ENCODE measurements at places on chromosomes 11 and 22.
A peak's percentile ranks its signal among the peaks of the same experiment; 100 is the strongest.

DNA sequence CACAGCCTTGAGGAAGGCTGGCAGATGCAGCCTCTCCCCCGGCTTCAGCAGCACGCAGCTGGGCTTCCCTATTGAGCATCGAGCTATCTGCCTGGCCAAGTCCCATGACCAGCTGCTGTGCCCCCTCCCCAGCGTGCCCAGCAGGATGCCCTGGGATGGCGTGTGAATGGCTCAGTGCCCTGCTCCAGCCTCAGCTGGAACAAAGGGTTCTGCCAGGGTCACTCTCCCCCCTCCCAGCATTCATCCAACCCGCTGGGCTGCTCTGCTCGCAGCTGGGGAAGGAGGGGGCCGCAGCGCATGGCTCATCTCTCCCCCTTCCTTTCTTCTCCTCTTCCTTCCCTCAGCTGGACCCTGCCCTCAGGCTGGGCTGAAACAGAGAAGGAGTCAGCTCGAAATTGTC lies 14.5 kb downstream of the LRP4 start:
- no peak for DNase-seq

DNA sequence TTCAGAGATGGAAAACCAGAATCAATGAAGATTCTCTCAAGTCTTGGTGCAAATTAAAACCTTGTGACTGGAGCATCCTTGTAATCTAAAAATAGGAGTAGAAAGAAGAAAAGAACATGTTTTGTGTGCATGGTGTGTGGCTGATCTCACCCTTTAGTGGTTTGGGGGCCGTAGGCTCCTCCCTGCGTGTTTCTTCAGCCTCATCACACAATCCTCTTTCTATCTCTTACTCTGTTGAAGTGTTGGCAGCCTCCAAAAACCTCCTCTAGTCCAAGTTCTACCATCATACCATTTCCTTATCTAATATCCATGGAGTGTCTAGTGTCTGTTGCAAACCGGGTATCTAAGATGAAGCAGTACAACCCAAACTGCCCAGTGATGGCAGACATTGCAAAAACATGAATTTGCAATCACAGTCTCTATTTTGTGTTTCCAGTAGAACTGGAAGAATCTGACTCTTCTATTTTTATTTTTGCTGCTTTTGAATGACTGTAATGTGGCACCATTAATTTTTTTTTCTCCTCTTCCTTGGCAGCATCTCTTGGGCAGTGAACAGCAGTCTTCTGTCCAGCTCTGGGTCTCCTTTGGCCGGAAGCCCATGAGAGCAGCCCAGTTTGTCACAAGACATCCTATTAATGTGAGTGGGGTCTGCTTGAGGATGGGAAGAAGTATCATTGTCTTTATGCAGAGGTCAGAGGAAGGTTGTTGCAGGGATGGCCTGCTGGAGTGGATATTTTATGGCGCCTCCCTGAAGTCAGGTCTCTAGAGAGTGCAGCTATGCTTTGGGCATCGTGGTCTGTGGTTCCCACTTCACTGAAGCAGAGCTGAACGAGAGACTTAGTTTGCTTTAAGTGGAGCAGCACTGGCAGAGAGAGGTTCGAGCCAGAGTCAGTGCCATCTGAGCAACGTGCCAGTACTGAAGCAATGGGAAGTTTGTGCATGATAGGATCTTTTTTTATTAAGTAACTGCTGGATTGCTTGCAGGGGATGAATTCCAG lies 60.0 kb upstream of the SORL1-AS1 start:
- no peak for DNase-seq

DNA sequence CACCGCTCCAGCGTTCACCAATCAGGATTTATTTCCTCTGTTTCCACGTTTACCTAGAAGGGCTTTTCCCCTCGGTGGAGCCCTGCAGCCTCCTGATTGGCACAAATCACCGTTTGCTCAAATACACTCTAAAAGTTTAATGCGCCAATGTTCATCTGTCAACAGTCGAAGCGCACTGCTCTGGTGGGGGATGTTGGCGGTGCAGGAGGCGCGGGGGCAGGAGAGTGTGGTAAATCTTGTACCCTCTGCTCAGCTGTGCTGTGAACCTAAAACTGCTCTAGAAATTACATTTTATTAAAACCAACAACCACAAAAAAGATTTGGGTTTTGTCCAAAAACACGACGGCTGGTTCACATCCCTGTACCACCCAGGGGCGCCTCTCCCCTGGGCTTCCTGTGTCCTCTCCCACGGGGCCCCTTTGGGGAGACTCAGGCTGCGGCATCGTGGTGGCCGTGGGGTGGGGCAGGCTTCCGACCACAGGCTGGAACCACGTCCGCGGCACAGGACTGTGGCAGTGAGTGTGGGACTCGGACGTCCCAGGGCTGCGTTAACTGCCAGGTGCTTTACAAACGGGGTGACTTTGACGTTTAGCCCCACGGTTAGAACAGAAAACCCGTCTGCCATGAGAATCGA lies 13.5 kb downstream of the TTLL8 start:
- no peak for DNase-seq

- DNase-seq = peak; percentile 48
Observed at GRCh38 chr22:44085743-44086270, 61.7 kb downstream of the PARVB start.

DNA sequence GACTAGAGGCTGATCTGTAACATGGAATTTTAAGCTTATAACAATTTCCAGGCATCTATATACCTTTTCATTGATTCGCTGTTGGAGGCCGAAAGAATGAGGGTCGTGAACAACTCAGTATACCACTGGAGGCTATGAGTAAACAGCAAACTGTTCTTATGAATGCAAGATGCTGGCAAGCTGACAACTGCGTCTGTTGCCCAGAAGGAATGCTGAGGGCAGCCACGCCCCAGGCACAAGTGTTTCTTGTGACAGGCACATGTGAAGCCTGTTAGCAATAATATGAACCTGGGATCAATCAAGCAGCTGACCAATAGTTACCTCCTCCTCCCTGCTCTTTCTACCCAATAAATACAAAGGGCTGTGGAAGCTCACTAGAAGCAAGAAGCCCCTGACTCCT lies 15.3 kb downstream of the RTCB start:
- DNase-seq = no peak

- no peak for DNase-seq
Observed at GRCh38 chr11:116946414-116946813, 109.0 kb upstream of the APOA1 start.

DNA sequence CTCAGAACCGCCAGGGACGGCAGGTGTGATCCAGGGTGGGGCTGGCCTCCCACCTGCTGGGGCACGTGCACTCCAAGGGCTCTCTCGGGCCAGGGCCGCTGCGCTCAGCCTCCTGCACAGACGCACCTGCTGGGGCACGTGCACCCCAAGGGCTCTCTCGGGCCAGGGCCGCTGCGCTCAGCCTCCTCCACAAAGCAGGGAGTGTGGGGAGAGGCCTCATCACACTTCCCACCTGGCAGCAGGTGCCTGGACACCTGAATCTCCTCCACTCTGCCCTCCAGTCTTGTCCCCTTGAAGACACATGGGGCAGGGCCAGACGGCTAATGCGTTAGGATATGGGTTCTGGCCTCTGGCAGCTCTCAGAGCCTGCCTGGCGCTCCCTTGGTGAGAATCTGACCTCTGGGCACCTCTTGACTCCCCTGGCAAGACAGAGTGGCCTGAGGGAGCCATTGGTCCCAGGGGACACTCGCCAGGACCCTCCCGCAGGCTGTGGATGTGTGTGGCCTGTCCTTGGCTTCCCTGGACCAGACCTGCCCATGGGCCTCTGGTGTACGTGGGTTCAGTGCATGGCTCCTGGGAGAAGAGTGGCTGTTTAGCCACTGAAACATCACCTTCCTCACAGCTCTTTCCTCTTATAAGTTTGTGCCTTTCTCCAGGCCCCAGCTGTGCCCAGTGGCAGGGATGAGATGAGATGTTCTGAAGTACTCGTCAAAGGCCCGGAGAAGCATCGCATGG lies 73.5 kb downstream of the BRD1 start:
- DNase-seq = peak; percentile 20

Measured in SHP77 treated with DMSO at 0.1 percent for 48 hours (cell line).